ENCODE measurements at places on chromosomes 11 and 22.

DNA sequence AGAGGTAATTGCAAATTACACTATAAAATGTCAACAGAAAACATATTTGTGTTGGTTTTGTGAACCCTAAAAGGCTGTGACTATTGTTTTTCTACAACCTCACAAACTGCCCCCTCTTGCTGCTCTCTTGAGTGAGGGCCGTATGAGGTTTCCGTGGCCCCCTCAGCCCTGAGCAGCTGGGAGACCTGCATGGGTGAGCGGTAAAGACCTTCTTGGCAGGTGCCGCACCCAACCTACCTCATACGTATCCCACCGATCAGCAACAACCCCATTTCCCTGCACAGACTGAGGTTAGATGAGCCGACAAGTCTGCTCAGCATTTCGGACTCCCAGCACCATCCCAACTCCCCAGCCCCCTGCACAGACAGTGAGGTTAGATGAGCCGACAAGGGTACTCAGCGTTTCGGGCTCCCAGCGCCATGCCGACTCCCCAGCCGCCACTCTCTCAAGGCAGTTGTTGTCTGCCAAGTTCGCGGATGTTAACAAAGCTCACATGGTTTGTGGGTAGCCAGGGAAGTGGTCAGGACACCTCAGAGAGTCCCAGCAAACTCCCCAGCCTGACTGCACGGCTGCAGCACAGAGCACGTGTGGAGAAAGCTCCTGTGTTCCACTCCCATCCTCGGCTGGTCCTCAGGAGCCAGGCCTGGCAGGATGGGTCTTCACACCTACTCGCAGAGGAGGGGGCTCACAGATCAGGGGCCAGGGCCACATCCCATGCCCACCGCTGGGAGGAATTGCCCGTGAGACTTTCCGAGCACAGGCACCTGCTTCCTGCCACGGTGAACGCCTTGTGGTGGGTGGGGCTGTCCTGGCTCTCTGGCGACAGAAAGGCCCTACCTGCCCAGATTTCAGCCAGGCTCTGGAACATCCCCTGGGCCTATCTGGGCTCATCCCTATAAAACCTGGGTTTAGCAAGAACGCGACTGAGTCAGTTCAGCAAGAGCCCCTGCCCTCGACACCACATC lies 502.9 kb downstream of the BRD1 start:
- DNase-seq: peak; percentile 9

- no peak for DNase-seq
Observed at GRCh38 chr22:46405901-46406300, 70.4 kb downstream of the TRMU start.

DNA sequence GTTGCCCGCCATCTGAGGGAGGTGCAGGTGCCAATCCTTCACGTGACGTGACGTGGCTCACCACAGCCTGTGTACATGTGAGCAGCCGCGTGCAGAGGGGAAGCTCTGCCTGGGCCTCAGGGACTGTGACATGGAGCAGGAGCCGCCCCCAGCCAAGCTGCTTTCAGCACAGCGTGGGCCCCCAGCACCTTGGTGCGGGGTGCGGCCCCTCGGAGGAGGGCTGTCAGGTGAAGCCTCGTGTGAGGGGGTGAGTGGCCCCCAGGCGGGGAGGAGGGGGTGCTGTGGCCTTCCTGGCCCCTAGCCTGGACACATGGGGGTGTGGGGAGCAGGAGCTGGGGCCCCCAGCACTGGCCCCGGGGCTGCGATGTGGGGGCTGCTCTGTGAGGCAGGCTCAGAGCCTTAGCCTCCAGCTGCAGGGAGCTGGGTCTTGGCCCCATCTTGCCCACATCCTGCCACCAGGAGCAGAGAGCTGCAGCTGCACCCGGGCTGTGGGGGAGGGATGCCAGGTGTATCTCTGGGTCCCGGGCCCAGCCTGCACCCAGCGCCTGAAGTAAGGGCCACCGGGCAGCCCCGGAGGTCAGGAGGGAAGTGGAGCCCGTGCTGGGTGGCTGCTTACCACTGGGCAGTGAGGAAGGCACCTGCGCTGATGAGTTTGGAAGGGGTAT lies at the start of gene ADORA2A:
Gene ADORA2A, plus strand, starts transcription at position 100 of the 665 bp plus-strand sequence. CDS start 5,806 bp downstream, outside the sequence.
- no peak for DNase-seq

- peak; percentile 30 for DNase-seq
Observed at GRCh38 chr11:92423115-92424034, 198.8 kb downstream of the FAT3 start.

GRCh38 chr11:72561856-72562255 lies 112.4 kb downstream of the PDE2A start:
- no peak for DNase-seq

DNA sequence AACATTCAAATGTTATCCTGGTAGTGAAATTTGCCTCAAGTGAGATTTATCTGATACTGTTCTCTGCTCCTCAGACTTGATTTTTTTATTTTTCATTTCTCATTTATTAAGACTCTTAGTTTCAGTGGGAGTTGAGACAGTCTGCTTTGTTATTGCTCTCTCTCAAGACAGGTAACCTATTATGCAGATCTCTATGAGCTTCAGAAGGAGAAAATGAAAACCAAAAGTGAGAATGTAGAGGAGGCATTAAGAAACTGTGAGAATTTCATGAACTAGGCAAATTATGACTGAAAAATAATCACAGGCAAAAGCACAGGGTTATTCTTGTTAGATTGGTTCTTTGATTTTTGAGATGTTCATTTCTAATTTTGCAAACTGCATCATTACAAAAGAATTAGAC lies 290.0 kb upstream of the CHORDC1 start:
- DNase-seq: no peak

DNA sequence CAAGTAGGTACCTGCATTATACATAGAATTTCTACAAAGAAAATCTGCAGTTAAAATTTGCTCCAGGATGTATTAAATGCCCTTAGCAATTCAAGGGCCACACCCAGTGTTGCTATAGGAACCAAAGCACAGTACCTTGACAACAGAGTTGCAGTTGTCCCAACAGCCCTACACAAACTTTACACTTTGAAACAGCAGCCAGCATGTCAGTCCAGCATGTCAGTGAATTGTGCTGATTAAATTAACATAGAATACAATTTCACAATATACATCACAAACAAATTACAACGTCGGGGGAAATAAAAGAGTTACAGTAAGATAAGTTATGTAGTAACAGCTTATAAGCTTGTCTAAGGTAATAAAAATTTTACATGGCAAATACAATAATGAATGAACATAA lies 389.2 kb downstream of the SOX6 start:
- DNase-seq: no peak

DNA sequence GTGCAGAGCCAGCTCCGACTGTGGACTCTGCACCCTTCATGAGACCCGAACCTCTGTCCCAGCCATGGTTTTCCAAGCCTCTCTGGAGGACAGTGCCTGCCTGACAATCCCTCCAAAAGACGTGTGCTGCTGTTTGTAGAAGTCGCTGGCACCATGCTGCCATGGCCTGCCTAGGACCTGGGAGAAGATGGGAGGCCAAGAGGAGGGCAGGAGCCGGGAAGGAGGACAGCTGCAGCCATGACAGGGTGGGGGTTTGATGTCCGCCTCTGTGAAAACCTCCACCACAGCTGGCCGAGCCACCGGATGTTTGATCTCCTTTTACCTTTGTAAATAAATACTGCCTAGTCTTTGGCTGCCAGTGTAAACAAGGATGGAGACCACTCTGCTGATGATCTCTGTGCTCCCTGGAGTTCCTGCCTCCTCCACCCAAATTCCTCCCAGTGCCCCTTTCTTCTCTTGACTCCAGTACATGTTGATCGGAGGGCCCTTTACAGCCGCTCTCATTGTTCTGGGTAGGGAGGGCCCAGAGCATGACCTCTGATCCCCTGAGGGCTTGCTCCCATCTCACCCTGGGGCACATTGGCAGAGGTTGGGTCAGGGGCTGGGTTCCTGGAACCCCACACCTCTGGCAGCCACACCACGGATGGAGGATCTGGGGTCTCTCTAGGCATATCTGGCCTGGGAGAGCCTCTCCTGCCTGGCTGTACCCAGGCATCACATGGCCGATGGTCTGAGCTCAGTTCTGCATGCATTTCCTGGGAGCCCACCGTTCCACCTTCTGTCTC lies 66.9 kb downstream of the BCR start:
- DNase-seq: no peak

DNA sequence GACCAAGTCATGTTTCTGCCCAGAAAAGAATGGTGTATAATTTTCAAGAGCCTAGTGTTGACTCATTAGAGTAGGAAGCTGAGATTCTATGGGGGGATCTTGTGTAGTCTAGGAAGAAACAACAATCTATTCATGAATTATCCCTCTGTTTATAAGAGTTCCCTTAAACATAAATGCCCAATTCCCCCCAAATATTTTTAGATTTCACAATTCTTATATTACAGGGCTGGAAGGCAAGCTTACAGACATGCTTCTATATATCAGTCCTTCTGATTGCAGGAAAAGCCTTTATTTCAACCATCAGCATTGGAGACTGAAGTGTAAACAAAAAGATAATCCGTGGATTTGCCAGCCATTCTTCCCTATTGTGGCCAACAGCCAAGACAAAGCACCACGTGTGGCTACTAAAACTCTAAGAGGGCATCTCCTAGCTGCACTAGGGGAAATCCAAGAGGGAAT lies 71.4 kb downstream of the NAT10 start:
- no peak for DNase-seq

GRCh38 chr11:125938418-125938817 lies 7.4 kb upstream of the VSIG10L2 start:
- DNase-seq: no peak

GRCh38 chr11:10429526-10429925 lies 25.5 kb upstream of the AMPD3 start:
- DNase-seq: no peak

DNA sequence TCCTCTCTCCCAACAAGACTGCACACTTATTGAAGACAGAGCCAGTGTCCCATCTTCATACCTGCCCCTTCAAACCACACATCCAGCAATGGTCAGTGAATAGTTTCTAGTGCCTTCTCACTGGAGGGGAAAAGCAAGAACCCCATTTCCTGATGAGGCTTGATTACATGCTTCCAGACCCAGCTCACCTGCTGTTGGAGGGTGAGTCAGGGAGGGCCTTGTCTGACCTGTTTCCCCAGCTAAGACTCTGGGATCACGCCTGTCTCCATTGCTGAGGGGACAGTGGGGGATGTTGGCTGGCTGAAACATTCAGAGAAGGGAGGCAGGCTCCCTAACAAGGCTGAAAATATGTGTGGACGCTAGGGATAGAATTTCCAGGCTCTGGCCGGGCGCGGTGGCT lies 27.5 kb upstream of the ZDHHC13 start:
- no peak for DNase-seq

GRCh38 chr11:61912991-61913698 lies 4.2 kb downstream of the RAB3IL1 start:
- DNase-seq: no peak

GRCh38 chr11:22634897-22635629 lies 9.4 kb upstream of the FANCF start:
- DNase-seq: no peak

DNA sequence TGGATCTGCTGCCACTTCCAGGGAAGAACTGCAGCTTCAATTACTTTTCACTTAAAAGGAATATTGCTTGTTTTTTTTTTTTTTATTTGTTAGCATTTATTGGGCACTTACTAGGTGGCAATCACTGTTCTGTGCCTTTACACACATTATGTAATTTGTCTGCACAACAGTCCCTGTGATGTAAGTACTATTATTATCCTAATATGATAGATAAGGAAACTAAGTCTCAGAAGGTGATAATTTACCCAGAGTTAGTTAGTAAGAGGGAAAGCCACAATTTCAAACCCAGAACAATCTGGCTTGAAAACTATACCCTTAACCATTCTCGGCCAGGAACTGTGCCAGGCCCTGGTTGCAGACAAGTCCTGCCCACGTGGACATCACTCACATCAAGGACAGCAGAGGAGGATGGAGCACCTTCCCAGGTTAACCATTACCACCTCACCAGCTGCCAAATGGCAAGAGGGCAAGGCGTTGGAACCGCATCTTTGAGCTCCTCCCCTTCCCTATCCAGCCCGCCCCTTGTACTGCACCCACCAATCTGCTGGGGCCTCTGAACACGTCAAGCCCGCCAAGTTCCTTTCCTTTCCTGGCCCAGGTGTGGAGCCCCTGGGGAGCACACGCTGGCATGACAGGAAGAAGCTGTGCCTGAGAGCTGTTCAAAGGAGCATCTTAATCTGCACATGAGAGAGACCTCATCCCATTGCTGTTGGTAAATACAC lies 78.4 kb downstream of the NAV2 start:
- no peak for DNase-seq

DNA sequence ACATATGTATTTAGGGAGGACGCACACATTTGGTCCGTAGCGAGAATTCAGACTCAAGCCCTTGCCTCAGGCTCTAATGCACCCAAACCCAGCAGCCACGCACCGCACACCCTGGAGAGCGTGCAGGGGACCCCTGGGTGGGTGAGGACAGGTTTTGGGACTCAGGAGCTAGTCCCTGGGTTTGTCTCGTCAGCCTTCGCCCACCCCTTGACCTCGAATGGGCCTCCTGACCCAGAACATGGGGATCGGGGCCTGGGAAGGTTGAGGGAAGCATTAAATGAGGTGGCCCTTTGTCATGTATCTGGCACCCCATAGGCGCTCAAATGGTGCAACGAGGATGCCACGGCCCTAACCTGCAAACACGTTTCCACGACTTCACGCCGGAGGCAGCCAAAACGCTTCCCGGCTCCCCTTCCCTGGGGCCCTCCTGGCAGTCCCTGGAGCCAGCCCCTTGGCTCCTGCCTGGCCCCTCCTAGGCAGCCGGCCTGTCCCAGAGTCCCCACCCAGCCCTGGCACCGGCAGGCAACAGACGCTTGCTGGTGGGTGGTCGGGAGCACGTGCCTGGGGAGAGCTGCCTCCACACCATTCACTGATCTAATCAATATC lies 5.5 kb upstream of the LINC01488 start:
- no peak for DNase-seq

GRCh38 chr22:48957987-48958321 lies 869.7 kb downstream of the BRD1 start:
- DNase-seq: no peak

DNA sequence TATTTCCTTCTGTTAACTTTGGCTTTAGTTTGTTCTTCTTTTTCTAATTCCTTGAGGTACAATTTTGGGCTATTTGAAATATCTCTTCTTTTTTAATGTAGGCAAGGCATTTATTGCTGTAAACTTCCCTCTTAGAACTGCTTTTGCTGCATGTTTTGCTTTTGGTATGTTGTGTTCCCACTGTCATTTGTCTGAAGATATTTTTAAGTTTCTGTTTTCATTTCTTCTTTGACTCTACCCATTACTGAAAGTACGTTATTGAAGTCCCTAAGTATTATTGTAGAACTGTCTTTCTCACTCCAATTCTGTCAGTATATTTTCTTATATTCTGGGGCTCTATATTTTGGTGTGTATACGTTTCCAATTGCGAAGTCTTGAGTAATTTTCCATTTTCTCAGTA lies 77.9 kb downstream of the KCNQ1OT1 start:
- no peak for DNase-seq

- no peak for DNase-seq
Observed at GRCh38 chr11:10480026-10480425, 25.0 kb downstream of the AMPD3 start.

GRCh38 chr11:102382384-102382783 lies 35.4 kb downstream of the BIRC2 start:
- no peak for DNase-seq

GRCh38 chr11:72918851-72919250 lies 104.6 kb downstream of the ATG16L2 start:
- DNase-seq: peak; percentile 17

All from GM03348 (cell line).